ENCODE measurements at places on chromosomes 6 and 20.

DNA sequence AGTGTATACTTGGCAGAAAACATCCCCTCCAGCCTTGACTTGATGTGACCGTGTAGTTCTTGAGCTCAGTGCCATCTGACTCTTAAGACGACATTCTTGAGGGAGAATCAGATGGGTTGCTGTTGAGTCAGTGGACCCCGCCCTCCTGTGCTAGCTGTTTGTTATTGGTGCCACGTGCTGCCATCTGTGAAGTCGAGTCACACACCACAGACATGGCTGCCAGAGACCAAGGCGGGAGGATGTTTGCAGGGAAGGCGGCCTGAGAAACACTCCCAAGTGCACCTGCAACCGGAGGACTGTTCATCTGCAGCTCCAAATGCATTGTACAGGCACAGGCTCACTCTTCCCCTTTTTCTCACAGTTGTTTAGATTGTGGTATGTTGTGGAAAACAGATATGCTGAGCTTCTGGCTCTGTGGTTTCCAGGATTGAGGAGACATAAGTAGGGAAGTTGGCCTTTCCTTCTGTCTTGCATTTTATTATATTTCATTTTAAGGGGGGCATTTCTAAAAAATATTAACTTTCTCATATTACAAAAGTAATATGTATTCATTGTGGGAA, 345.3 kb upstream of the ZFP64 start:
- no peak for DNase-seq

GRCh38 chr20:36784900-36785299, 11.3 kb upstream of the DSN1 start:
- no peak for DNase-seq

- no peak for DNase-seq
Observed at GRCh38 chr6:30782425-30783014, 38.2 kb upstream of the IER3 start.

DNA sequence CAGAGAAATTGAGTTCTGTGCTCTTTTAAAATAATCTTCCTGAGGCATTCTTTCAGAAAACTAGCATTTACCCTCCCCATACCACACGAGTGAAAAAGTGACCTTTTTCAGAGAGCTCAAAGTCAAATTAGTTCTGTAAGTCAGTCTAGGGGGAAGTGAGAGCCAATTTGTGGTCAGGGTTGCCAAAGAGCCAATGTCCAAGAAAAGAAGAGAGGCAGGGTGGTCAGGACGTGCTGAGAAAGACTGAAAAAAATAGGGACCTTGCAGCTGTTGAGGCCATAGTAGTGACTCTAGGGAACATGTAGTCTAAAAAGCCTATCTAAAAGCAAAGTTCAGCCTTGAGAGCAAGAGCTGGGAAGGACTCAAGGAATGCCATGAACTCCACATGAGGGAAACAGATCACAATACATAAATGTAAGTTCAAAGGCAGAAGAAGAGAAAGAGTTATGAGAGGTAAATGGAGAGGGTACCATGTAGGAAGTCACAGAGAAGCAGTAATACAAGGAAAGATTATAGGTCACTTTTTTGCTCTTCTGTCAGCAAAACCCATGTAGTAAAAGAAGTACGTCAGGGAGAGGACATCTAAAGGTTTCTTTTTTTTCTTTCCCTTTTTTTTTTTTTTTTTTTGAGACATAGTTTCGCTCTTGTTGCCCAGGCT, 565.1 kb upstream of the FLRT3 start:
- DNase-seq, result no peak
